OCI-LY7 (cell line): ENCODE measurements at places on chromosomes 5 and 9.

DNA sequence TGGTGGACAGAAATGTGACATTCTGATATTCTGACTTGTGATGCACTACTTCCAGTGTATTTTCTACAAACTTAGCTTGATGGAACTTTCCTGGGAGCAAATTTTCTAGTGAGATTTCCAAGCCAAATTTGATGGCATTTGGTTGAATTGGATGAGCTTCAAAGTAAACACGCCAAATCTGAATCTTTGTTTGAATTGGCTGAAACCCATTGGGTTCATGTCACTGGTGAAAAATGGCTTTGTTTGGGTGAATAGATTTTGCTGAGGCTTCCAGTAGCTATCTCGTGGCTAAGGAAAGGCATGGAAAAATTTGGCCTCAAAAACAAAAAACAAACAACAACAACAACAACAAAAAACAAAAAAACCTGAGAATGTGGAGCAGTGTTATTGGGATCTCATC, 271.1 kb upstream of the RPS23 start:
- no peak for DNase-seq

GRCh38 chr5:43693411-43693810, 90.4 kb downstream of the NNT start:
- no peak for DNase-seq

- DNase-seq = no peak
These were observed 1116.7 kb upstream of the SEMA6A start for GRCh38 chr5:117691081-117691870.

DNA sequence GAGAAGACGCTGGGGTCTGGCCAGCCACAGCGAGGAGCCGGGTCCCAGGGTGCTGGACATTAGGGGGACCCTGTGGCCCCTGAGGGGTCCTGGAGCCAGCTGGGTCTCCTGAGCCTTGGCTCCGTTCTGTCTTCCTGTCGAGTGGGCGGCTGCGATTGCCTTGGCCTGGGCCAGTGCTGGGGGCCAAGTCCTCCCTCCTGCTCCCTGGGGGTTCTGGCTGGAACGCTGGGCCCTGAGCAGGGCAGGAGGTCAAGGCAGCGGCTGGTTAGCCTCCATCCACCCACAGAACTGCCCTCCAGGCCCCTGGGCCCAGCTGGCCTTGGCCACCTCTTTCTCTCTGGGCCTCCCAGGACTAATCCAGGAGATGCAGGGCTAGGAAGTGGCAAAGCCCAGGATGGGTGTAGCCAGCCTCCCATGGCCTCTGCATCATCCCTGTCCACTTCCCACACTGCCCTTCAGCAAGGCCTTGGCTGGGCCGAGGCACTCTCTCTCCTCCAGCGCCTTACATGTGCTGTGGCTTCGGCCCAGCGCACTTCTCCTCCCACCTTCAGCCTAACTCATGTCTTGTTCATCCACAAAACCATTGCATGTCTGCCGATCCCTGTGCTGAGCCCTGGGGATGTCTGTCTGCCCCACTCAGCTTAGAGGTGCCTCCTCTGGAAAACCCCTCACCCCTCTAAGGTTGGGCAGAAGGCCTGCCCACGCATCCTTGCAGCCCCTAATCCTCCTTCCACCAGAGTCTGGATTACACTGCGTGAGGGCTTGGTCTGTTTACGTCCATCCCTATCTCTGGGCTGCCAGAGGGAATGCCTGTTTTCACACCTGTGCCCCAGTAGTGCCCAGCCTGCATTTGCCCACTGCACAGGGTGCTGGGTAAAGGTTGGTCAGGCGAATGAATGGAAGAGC, 5.0 kb downstream of the LAMC3 start:
- no peak for DNase-seq

GRCh38 chr5:142326480-142326938, 1.7 kb upstream of the SPRY4 start:
- DNase-seq = no peak

- DNase-seq = no peak
These were observed 10.9 kb downstream of the SNCAIP start for GRCh38 chr5:122322801-122323548.

GRCh38 chr9:72826996-72827949, 125.6 kb downstream of the ALDH1A1 start:
- no peak for DNase-seq

- DNase-seq = peak; percentile 59
These were observed 71.5 kb downstream of the ANKRD33B start for GRCh38 chr5:10635257-10635866.

GRCh38 chr5:132019857-132020555, 8.5 kb upstream of the ACSL6 start:
- no peak for DNase-seq

DNA sequence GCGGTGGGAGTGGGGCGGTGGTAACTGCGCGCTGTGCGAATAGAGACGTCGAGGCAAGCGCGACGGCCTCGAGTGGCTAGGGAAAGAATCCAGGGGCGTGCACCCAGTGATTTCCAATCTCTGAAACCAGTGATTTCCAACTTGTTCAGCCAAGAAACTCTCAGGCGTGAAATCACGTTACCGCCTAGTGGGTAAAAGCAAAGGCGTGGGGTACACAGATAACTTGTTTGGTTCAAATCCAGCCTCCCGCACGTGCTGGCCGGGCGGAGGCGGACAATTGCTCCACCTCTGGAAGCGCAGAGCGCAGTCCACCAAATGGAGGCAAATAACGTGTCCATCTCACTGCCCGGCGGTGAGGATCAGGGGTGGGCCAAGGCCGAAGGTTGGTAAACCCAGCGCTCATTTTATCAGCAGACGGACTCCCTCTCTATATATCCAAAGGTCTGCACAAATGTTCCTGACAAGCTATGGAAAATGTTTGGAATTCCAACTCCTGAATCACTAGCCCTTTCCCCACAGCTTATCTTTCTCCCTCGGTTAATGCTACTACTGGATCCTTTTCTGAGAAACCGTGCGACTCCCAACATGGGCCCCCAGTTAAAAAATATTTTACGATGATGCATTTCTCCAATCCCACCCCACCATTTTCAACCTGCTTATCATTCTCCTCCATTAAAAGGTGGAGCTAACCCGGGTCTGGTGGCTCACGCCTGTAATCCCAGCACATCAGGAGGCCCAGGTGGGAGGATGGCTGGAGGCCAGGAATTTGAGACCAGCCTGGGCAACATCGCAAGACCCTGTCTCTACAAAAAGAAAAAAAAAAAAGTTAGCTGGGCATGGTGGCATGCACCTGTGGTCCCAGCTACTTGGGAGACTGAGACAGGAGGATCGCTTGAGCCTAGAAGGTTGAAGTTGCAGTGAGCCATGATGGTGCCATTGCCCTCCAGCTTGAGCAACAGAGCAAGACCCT, 950 bp upstream of the FNBP1 start:
- DNase-seq = no peak

GRCh38 chr9:82337351-82337750, 348.8 kb downstream of the SPATA31D1 start:
- DNase-seq = no peak

DNA sequence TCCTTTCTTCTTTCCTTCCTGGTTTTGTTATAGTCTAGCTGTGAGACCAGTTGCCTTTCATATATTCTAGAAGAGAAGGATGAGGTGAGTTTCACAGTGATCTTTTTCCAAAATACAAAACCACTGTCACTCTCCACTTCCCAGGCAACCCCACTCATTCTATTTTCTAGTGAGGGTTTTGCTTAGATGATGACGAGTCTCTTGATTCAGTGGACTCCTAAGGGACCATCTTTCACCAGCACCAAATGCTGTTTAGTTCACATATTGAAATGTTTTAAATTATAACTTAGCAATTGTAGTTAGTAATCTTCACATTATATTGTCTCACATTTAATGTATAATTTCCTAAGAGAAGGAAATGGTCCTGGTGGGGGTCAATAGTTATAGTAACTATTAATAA, 25.2 kb downstream of the PIK3R1 start:
- no peak for DNase-seq

DNA sequence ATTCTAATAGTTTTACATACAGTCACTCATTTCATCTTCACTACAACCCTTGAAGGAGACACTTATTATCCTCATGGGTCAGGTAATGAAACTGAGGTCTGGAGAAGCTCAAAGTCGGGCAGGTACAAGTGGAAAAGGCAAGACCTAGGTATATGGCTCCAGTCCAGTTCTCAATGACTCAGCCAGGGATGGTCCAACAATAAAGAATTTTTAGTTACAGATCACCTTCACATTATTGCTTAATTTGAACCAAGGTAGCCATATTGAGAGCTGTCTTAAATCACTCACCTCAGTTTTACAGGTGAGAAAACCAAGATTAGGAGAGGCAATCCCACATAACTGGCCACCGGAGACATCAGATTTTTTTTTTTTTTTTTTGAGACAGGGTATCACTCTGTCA, 55.4 kb downstream of the PTPN3 start:
- DNase-seq = no peak

GRCh38 chr5:151703227-151703626, 16.5 kb upstream of the SPARC start:
- DNase-seq = no peak

GRCh38 chr5:74468421-74468820, 172.1 kb downstream of the ENC1 start:
- DNase-seq = no peak

DNA sequence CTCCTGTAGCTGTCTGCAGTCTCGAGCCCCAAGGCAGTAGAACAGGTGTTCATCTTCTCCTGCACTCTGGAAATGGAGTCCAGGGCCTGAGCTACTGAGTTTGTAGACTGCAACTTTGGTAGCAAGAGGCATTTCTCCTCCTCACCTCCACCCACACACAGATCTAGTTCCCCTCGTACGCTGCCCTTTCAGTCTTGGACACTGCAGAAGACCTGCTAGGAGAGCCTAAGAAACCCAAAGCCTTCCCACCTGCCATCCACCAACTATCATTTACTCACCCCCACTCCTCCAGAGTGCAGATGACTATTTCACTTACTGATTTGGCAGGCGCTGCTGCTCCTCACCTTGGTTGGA, 59.0 kb downstream of the KCNIP1 start:
- no peak for DNase-seq

DNA sequence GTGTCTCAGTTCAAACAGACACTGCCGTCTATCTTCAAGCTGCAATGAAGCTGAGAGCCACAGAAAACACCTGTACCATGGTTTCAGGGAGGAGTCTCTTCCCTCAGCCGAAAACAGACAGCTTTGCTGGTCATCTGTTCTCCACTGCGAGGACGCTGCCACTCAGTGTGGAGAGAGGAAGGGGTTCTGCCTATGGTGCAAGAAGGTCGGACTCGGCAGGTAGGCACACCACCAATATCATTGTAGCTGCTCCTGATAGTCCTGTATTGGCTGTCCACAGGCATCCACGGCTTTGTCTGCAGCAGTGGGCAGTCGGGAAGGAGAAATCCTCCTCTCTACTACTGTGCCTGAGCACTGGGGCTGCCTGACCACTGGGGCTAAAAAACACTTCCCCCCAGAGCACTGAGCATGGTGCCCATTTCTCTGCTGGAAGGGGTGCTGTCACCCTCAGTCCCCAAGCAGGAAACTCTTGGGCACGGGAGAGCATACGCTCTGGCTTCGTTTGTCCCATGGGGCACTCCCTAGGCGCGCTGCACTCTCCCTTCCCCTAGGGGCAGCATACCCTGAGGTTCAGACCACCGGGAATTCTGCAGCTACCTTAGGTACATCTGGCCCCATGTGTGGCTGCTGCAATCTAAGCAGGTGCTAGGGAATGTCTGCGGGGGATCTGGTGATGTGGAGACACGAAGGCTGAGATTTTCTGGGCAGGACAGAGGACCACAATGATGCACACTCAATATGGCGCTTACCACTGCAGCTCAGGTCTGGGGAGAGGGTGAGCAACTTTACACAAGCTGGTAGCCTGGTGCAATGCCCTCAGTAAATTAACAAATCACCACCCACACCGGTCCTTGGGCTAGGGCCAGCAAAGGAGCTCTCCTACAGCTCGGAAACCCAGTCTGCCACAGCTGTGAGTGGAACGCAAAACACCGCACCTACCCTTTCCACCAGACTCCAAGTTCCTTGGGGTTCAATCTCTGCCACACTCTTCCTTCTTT, 880.9 kb upstream of the SEMA6A start:
- peak; percentile 7 for DNase-seq

DNA sequence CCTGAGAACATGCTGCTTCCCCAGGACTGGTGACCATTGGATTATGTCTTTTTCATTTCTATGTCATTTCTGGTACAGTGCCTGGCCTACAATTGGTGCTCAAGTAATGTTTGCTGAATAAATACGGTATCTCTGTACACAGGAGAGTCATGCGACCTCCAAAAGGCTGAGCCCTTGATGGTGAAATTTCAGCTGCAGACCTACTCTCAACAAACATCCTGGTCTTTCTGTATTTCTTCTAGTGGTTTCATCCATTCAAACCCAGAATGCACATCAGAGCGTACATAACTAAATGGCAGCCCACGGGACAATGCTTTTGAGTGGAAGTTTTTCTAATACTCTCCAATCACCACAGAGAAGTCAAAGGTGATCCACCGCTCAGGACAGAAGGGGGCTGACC, 62.6 kb upstream of the RPS23 start:
- no peak for DNase-seq
